ENCODE measurements at places on chromosomes 5 and 9.

GRCh38 chr9:19976226-19976625 lies 187.4 kb upstream of the SLC24A2 start:
- DNase-seq, result no peak

DNA sequence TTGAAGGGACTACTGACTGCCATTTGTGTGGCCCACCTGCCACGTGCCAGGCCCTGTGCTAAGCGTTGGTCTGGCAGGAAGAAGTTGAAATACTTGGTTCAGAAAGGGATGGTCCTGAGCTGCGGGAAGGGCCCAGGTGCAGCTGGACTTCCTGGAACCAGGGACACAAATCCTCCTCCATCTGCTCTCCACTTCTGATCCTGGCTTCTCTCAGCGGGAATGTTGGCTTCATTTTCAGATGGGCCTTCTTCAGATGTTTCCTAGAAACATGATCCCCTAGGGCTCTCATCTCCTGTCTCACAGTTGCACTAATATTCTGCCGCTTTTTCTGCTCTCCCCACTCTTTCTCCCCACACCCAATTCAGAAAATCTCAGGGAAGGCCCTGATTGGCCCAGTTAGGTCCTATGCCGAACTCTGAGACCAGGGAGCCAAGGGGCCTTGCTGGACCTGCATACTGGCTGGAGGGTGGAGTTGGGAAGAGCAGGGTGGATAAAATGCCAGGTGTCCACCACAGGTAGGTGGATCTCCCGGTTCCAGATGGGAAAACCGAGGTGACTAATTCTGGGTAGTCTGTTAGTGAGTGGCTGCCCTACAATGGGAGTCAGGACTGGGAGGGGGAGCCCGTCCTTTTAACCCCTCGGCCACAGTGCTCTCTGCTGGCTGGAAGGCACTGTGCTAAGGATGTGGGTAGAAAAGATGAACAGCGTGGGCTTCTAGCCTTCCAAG lies 19.4 kb downstream of the PSAT1 start:
- no peak for DNase-seq

DNA sequence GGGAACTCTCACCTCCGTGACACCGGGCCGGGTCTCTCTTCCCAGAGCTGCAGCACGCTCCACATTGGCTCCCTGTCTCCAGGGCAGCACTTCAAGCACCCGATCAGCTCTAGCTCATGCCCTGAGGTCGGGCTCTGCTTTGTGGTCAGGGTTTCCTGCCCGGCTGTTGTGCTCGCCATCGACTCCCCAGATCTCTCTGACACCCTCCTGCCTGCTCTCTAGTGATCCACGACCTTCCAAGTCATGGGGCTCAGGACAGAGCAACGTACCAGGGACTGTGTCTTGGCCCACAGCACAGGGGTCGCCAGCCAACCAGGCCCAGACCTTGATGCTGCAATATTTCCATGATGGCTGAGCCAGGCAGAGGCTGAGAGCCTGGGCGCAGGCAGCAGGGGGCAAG lies 45.1 kb downstream of the PRRT1B start:
- no peak for DNase-seq

GRCh38 chr5:61790678-61791077 lies 458.6 kb downstream of the ZSWIM6 start:
- no peak for DNase-seq

DNA sequence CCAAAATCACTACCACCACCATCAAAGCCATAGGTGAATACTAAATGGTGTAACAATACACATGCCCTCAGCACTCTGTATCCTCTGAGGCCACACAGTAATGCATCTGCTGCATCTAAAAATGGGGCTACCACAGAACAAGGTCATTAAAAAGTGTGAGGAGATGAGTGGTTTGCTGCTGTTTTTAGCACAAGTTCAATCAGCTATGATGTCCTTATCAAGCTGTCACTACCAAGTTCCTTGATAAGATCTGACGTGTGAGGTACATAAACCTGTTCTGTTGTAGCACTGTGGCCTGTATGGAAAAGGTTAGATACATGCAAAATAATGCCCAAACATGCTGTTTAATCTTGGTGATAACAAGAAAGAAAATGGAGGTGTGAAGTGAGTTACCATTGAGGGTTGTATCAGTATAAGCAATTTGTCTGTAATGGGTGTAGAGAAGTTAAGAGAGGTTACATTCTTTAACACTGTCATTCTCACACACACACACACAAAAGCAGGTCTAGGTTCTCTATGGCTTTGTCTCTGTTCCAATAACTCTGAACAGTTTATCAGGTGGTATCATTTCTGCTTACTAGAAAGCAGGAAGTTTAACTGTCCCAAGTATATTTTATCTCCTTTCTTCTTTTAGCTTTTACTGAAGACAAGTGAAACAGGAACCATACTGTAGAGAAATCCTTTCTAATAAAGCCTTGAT lies 252.9 kb downstream of the CWC27 start:
- DNase-seq, result no peak

GRCh38 chr5:159412284-159413046 lies 82.2 kb upstream of the IL12B start:
- DNase-seq, result no peak

- peak; percentile 76 for DNase-seq
Measured at GRCh38 chr9:69324549-69325401, at the start of gene ENTREP1. Gene ENTREP1, plus strand, starts transcription at chr9:69325215. Its CDS starts 95 bp downstream, at chr9:69325310.

GRCh38 chr5:142860270-142860669 lies 90.1 kb downstream of the ARHGAP26 start:
- DNase-seq, result no peak

DNA sequence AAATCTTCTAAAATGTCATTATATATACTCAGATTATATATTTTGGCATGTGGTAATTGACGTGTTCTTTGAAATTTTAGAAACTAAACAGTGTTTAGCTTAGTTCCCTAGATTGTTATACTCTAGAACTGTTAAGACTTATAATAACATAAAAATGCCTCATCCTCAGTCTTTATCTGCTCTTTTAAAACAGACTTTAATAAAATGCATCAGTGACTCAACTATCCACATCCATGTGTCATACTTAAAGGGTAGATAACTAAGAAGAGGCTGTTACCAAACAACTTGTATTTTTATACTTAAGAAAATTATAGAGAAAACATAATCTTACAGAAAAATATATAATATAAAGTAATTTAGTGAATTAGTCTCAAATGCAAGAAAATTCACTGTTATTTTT lies 15.2 kb downstream of the NFIL3 start:
- DNase-seq, result no peak

GRCh38 chr9:78210841-78211301 lies 25.0 kb upstream of the CEP78 start:
- no peak for DNase-seq

- DNase-seq, result no peak
Measured at GRCh38 chr5:10220248-10220647, 29.4 kb downstream of the ATPSCKMT start.

GRCh38 chr9:98039607-98040017 lies 16.9 kb upstream of the NANS start:
- DNase-seq, result no peak

- no peak for DNase-seq
Measured at GRCh38 chr5:171449426-171449825, 30.0 kb downstream of the FGF18 start.

GRCh38 chr5:160315968-160316367 lies 3.6 kb upstream of the CCNJL start:
- no peak for DNase-seq

GRCh38 chr5:144971108-144971850 lies 800.6 kb downstream of the KCTD16 start:
- no peak for DNase-seq

GRCh38 chr5:146520731-146521130 lies 4.7 kb upstream of the GPR151 start:
- DNase-seq, result no peak

DNA sequence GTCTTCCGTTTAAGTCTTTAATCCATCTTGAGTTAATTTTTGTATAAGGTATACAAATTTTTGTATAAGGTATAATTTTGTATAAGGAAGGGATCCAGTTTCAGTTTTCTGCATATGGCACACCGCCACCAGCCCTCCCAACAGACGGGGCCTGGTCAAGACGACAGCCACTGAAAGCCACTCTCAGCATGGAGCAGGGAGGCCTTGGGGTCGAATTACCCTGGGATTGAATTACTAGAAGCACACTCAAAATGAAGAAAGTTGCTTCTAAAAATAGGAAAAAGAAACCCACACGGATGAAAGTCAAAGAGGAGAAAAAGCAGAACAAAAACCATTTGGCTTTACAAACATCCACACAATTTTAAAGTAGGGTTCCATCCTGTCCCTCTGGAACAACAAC lies 586.2 kb upstream of the ADAMTS16 start:
- no peak for DNase-seq

- DNase-seq, result no peak
Measured at GRCh38 chr5:159198063-159199036, 11.0 kb downstream of the RNF145 start.

DNA sequence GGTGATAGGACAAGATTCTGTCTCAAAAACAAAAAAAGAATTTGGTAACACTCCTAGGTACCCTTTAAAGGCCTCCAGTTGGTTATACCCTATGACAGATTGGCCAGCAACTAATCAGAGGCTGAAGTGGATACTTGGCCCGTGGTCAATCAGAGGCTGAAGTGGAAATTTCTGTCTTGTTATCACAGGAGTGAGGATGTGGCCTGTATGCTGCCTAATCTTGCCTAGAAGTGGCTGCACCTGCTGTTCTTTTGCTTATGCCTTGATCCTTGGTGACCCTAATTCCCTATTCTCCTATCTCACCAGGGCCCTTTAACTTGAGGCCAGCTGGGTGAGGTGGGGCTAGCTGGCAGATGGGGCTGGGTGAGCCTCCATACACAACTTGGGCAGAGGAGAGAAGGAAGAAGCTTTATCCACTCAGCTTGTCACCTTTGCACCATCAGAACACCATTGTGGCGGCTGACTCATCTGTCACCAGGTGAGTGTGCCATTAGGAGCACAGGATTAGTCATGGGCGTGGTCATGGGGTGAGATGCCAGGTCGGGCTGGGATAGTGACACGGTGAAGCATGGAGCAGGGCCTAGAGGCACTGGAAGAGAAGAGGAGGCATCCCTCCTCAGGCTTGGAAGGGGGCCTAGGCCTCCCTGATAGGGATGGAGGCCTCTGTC lies 41.5 kb downstream of the SAR1B start:
- DNase-seq, result peak; percentile 54

- DNase-seq, result peak; percentile 28
Measured at GRCh38 chr5:1737790-1738405, 61.7 kb downstream of the MRPL36 start.

DNA sequence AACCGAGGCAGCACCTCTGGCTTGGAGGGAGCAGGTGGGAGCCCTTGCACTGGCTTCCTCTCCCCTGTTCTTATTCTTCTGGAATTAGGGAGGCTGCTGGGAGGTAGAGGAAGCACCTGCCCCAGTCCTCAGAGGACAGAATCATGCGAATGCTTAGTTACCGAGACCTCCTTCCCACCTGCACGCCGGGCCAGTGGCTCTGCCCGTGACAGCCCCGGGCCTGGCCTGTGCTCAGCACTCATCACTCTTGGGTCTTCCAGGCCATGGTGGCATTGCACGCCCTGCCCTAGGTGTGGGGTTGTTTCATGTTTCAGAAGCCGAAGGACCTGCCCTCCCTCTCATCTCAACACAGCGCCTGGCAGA lies 45.3 kb upstream of the NKD2 start:
- no peak for DNase-seq

- DNase-seq, result peak; percentile 52
Measured at GRCh38 chr5:63401436-63402046, 560.7 kb downstream of the HTR1A start.

DNA sequence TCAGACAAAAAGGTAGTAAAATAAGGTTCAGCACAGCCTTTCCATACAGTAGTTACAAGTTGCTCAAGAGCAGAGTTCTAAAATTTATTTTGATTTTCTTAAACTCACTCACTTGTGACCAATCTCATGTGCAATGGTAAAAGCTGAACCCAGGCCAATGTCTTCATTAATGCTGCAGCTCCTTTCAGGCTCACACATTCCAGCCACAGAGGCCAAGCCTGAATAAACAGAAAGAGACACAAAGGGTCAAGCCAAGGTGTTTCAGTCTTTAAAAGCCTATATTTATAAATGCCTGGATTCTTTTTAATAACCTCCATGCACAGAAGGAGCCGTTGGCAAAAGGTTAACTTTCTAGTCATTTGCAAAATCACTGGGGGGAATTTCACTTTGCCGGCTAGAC lies 152.5 kb downstream of the ADAMTS6 start:
- no peak for DNase-seq

DNA sequence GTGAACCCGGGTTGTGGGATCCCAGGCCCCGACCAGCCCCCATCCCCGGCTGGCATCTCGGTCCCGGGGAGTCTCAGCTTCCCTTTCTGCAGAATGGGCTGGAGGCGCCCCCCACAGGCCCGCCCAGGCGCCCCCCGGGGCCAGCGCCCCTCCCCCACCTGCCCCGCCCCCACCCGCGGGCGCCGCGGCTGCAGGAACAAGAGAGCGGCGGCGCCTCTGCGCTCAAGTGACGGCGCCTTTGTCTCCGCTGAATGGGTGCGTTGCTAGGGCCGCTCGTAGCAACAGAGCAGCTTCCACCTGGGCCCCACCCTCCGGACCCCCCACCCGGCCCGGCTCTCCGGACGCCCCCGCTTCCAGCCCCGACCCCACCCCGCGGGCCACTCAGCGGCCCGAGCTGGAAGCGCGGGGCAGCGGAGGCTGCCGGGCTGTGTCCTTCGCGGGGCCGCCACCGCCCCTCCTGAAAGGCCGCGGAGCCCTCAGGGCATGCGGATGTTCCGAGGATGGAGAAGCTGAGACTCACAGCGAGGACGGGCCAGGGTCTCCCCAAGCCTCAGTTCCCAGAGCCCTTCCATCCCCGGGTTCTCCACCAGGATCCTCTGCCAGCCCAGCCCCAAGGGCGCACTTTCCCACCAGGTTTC lies 27.5 kb downstream of the ADGRD2 start:
- no peak for DNase-seq

DNA sequence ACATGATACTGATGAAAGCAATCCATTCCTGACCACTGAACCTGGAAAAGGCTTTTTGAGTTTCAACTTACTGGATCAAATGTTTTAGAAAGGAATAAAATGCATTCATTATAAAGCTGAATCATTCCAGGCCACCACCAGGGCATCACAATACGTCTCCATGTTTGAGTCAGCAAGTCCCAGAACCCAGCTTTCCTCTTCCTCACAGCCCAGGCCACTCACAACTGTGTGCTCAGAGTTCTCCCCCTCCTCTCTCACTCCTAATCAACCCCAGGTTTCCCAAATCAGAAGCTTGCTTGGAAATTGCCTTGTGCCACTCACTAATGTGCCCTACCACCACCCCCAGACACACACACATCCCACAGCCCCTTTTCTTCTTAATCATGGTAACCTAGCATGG lies 91.7 kb downstream of the GNA14 start:
- DNase-seq, result no peak

- DNase-seq, result no peak
Measured at GRCh38 chr9:19232823-19233194, 2.3 kb downstream of the DENND4C start.
